ENCODE measurements at places on chromosomes 1 and 21.

GRCh38 chr1:101079341-101079740 lies 53.8 kb upstream of the DPH5 start:
- no peak for DNase-seq

- DNase-seq: no peak
These were observed 47.9 kb downstream of the NCAM2 start for GRCh38 chr21:21046063-21046462.

DNA sequence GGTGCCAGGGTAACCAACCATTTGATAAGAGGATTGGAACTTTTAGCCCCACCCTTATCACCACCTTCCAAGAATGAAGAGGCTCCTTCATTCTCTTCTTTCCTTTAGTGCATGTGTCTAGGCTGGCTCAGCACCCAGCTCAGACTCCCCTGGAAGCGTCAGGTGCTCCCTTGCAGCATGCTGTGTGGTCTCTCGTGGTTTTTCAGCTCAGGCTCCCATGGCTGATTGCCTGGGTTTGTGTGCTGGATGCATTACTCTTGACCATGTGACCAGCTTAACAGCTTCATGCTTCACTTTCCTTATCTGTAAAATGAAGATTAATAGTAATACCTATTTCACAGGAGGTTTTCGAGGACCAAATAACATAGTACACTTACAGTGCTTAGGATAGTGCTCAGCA lies 198.4 kb downstream of the HHAT start:
- DNase-seq: no peak

DNA sequence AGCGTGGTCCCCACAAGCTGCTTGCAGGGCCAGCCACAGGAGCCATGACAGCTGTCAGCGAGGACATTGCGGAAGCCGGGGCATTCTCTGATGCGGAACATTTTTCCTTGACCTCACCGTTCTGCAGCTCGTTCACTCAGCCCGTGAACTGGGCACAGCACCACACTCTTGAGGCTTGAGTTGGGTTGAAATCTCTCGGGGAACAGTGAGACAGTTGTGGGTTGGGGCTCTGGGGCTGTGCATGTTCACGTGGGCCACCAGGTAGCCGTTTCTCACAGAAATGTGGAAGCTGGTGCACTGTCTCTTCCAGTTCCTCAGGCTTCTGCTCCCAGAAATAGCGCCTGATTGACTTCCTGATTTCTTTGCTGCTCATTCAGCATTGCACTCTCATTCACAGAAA lies 69.8 kb downstream of the SPSB1 start:
- DNase-seq: no peak

- no peak for DNase-seq
These were observed 13.8 kb downstream of the CFAP74 start for GRCh38 chr1:1989789-1990188.

GRCh38 chr1:7403265-7404045 lies 367.6 kb upstream of the VAMP3 start:
- no peak for DNase-seq

DNA sequence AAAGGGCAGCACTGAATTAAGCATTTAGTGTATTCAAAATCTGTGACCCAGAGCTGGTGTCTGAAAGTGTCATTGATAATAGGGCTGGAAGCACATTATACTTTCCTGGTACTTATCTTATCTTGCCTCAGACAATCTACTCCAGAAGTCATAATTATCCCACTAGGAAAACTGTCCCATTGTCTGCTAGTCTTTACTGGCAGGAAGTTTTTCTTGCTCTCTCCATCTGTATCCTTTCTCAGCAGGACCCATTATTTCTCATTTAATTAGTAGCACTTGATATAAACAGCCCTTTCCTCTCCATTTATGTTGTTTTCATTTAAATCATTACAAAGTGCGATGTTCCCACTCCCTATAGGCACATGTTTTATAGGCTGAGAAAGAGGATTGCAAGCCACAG lies 36.5 kb upstream of the BARHL2 start:
- DNase-seq: no peak

DNA sequence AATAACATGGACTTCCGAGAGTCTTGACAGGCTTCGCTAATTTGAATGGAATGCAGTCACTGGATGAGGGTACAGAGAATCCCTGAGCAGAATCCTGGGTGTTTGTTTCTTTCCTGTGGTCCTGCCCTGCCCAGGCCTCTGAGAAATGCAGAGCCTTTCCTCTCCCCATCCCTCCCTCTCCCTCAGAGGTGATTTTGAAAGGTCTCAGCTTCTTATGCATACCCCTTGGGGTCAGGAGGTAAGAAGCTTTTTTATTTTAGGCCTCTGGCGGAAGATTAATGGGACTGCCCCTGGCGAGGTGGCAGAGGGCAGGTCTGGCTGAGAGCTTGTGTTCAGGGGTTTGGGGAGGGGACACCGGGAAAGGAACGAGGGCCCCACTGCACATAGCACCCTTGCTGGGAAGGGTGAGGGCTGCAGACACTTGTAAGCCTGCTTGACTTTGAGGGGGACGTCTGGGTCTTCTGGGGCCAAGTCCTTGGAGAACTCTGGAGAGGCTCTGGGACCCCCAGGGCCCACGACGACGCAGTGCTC lies 116.5 kb upstream of the SLC45A1 start:
- peak; percentile 33 for DNase-seq

DNA sequence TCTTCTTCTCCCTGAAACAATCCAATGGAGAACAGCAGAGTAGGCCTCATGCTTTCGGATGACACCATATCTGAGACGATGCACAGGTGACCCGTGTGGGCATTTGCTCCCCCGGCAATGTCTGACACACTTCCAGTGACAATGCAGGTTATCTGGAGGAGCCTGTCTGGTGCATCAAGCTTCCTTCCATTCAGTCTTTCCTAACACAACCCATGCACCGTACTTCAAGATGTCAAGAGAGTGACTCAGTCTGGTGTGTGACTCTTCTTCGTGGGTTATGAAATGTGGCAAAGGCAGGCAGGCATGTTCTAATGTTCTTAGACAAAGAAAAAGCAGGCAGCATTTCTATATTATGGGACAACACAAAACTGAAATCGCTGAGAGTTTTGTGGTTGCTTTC lies 159.1 kb downstream of the EDEM3 start:
- no peak for DNase-seq

- peak; percentile 87 for DNase-seq
These were observed 12.1 kb downstream of the EPHA10 start for GRCh38 chr1:37752583-37753471.

- DNase-seq: no peak
These were observed 20.1 kb downstream of the HSD3B2 start for GRCh38 chr1:119435052-119435451.

- no peak for DNase-seq
These were observed 25.7 kb upstream of the ABCG1 start for GRCh38 chr21:42193131-42193671.

- DNase-seq: no peak
These were observed 4.5 kb downstream of the ETS2 start for GRCh38 chr21:38810034-38810825.

DNA sequence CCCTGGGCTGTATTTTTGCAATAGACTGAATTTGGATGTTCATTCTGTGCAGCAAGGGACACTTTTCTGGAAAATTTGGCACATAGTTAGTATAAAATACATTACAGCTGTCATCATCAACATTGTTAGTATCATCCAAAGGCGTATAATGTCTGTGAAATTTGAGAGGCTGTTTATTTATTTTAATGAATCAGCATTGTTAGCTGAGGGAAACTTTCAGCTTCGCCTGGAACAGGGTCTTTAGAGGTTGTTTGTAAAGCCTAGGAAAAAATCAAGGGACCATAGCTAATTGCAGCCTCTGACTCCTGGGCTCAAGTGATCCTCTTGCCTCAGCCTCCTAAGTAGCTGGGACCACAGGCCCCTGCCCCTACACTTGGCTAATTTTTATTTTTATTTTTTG lies 106.8 kb upstream of the USP24 start:
- no peak for DNase-seq

DNA sequence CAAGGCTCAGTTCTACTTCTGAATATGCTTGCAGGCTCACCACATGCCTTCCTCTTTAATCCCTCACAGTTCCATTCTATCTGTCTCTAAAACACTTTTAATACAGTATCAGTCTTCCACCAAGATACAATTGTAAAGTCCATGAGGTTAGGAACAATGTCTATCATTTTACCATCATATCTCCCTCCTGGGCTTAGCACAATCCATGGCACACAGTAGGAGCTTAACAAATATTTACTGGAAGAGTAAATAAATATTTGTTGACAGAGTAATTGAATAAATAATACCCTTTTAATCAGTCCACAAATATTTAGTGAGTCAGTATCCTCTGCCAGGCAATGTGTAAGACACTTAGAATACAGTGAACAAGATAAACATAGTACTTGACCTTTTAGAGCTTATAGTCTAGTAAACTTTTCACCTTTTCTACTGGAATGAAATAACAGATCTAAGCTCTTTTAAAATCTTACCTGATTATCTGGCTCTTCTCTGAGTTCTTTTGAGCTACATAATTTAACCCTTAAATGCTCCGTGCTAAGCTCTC lies 12.7 kb upstream of the GADD45A start:
- no peak for DNase-seq

GRCh38 chr1:54282101-54282847 lies 82.3 kb downstream of the MRPL37 start:
- no peak for DNase-seq

- peak; percentile 62 for DNase-seq
These were observed 16.4 kb upstream of the RAB29 start for GRCh38 chr1:205791568-205792180.

GRCh38 chr1:206704226-206704625 lies 19.5 kb downstream of the MAPKAPK2 start:
- no peak for DNase-seq

DNA sequence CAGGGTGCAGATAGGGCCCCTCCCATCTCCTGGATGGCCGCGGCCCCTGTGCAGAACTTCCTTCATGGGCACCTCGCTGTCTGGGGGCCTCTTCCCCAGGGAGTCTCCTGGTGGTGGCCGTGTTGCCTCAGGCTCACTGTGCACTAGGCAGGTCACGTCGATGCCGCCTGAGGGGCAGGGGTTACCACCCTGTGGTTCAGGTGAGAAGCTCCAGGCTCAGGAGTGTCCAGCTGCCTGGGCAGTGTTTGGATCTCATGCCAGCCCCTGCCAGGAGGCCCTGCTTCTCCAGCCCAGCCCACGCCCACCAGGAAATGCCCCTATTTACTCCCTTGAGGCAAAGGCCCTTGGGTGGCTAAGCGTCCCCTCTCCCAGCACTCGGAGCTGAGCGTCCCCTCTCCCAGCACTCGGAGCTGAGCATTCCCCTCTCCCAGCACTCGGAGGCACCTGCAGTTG lies 2.1 kb downstream of the ITGB2 start:
- no peak for DNase-seq

DNA sequence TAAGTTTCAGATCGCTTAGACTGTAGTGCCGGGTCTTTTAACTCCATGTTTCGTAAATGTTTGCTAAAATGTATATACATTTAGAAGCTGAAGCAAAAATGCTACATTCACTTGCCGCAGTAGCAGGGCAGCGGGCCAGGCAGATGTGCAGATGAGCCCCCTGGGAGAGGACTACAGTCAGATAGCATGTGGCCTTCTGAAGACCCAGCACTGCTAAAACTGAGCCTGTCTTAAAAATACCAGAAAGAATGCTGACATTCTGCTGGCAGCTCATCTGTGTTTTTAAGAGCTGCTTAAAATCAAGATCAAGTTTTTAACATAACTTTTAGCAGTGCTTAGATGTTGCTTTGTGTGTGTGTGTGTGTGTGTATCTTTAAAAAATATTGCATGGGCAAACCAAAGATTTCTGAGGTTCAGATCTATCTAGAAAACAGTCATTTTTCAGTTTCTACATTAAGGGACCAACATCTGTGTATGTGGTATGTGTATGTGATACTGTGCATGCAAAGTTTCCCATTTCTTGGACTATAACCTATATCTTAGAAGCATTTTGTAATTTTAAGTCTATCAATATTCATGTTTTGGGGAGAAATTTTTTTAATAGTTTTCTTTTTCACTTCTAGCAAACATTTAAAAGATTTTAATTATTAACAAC lies 31.7 kb downstream of the CHRM3 start:
- no peak for DNase-seq

DNA sequence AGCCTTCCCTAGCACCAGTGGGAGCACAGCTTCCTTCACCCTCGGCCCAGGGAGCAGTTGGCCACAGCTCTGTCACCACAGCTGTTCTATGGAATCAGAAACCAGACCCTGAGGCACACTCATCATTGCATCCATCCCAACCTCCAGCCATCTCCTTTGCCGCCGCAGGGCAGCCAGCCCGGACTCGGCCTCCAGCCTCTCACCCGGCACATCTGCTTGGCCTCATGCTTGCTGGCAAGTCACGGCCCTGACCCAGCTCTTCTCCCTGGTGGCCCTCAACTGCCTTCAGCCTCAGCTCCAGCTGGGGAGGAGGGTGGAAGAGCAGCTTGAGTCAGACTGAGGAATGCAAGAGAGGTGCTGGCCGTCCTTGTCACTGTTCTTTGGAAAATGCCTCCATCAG lies 59.8 kb downstream of the TOR1AIP2 start:
- no peak for DNase-seq

- DNase-seq: no peak
These were observed 326.5 kb upstream of the ESRRG start for GRCh38 chr1:217049721-217050120.

DNA sequence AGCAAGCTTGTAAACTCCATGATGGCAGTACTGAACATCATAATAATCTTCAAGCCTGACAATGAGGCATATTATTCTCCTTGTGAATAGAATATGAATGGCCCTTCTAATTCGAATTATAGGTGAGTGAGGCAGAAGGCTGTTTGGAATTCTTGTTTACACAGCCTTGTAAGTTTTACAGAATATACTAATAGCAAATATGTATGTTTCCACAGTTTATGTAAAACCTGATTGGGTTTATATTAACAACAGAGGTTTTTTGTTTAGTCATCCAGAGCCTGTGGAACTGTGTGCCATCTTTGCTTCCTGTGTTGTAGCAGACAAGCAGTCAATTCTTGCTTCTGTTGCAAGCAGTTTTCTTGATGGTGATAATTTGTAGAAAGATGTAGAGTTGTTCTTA lies 8.0 kb downstream of the OSBPL9 start:
- no peak for DNase-seq

- DNase-seq: no peak
These were observed 162.5 kb upstream of the B3GALT2 start for GRCh38 chr1:193348769-193349535.

GRCh38 chr1:58576727-58577653 lies at the start of gene TACSTD2:
Gene TACSTD2 (minus strand): TSS chr1:58577252. CDS start chr1:58577156, 96 bp downstream.
- no peak for DNase-seq
